Choroid plexus epithelial cell (primary cell): ENCODE measurements at places on chromosomes 7 and 10.

GRCh38 chr7:42197451-42197850, 39.6 kb downstream of the GLI3 start:
- DNase-seq = peak; percentile 81

DNA sequence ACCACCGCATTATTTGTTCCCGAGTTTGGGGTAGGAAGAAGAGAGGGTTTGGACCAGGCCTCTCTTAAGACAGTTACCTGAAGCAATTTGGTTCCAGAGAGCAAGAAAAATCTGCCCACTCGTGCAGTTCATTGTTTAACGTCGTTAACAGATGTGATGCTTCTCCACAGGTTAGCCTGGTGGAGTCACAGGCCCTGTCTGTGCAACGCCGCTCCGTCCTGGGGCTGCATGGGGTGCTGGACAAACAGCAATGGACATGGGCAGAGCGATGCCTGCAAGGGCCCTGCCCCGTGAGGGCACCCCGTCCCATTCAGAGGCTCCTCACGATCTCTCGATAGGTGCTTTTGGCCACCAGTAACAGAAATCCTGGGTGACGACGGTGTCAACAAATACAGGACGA, 9.7 kb downstream of the FOXL3 start:
- DNase-seq = no peak

- DNase-seq = no peak
Measured at GRCh38 chr10:63221950-63222349, 88.8 kb downstream of the NRBF2 start.

- DNase-seq = no peak
Measured at GRCh38 chr10:11517150-11517549, 94.3 kb downstream of the USP6NL start.

DNA sequence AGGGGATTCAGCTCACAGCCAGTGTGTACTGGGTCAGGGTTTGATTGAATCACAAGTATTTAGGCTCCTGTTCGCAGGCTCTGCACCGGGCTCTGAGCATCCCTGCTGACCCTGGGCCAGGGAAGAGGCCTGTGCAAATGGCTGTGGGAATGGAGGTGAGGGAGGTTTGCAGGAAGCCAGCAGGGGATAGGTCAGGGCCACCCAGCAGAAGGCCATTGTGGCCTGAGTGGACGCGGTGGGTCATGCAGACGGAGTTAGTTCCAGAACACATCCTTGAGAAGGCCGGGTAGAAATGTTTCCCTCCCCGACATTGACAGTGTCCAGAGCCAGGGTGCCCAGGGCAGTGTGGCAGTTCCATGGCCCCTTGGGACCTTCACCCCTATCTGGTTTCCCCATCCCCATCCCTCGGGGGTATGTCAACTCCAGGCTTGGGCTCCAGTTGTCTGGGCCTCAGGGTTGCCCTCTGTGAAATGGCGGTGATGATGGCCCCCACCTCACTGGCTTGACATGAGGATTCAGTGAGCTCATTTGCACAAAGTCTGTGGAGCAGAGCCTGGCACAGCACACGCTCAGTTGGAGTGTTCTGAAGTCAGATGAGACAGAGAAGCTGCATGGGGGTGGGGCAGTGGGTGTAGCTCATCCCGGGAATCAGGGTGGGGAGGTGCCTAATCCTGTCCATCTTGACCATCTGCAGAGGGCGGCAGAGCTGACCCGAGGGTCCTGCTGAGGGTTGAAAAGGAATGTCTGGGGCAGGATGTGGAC, 107.6 kb downstream of the ADCY1 start:
- no peak for DNase-seq

DNA sequence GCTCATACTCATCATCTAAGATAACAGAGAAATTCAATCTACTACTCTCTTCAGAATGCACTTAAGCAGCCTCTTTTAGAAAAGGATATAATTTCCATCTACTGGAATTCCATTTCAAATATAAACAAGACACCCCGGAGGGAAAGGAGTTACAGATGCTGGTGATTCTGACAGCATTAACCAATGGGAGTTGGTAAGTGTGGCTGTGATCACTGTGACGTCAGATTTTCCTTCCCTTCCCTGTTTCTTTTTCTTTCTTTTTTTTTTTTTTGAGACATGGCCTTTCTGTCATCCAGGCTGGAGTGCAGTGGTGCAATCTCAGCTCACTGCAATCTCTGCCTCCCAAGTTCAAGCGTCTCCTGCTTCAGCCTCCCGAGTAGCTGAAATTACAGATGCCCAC, 106.6 kb downstream of the ACTR3B start:
- peak; percentile 51 for DNase-seq

DNA sequence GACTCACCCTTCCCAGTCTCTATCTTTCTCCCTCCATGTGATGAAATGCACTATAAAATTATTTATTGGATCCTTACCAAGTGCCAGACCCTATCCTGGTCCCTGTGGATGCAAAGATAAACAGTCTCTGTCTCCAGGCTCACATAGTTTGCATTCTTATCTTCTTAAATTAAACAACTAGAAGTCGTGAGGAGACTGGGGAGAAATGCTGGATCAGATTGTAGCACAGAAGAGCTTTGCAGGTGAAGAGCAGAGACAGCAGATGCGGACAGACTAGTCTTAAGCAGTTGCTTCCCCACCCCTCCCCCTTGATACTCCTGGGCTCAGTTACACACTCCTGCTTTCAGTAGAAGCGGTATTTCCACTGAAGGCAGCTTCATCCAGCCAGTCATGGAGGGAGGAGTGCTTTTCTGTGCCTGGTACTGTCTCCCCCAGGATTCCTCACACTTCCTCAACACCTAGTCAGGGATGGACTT, 20.8 kb upstream of the CDK1 start:
- peak; percentile 57 for DNase-seq

DNA sequence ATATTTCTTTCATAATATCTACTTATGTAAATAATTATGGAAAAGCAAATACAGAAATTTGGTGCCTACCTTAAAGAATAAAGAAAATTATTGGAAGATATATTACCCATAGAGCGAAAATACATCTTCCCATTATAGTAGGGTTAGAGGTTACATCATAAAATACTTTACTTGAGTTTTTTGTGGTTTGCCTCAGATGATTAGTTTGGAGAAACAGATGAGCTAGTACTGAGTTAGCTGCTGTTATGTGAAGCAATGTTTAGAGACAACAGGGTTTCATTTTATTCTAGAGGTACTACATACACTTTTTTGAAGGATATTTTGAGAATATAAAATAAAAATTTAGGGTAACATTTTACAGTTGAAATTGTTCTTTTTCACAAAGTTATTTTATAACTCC, 2.9 kb upstream of the MLLT10 start:
- peak; percentile 70 for DNase-seq

- DNase-seq = peak; percentile 35
Measured at GRCh38 chr7:121537031-121537430, 140.9 kb upstream of the FAM3C start.

- peak; percentile 94 for DNase-seq
Measured at GRCh38 chr7:137880432-137880831, 33.7 kb upstream of the DGKI start.

- DNase-seq = no peak
Measured at GRCh38 chr10:129670124-129670523, 203.1 kb downstream of the MGMT start.

DNA sequence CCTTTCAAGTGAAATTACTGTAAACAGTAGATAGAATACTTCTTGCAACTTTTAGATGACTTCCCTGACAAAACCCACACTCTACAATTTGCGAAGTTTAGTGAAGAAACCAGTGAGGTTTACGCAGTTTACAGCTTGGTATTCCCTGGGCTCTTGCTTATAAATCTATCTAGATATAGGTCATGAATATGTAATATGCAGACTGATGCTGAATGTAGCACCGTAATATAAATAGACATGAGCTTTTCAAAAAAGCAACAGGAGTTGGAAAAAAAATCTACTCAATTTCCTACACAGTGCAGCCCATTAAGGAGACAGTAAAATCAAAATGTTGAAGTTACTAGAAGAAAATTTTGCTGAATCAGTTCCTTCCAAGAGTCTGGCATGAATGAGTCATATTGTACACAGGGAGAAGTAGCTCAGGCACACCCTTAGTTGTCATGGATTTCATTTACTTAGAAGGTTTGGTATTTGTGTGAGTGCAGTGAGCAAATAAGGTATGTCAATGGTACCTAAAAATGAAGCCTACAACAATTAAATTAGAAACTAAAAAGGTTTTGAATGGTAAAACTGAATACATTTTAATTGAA, 67.7 kb upstream of the NEUROD6 start:
- DNase-seq = peak; percentile 9

- DNase-seq = no peak
Measured at GRCh38 chr7:127828843-127829500, 177.0 kb downstream of the SND1 start.

GRCh38 chr7:98211221-98211675, at the start of gene BHLHA15:
Gene BHLHA15, plus strand, starts transcription at chr7:98211439. Its CDS starts 871 bp downstream, at chr7:98212310.
- DNase-seq = no peak

DNA sequence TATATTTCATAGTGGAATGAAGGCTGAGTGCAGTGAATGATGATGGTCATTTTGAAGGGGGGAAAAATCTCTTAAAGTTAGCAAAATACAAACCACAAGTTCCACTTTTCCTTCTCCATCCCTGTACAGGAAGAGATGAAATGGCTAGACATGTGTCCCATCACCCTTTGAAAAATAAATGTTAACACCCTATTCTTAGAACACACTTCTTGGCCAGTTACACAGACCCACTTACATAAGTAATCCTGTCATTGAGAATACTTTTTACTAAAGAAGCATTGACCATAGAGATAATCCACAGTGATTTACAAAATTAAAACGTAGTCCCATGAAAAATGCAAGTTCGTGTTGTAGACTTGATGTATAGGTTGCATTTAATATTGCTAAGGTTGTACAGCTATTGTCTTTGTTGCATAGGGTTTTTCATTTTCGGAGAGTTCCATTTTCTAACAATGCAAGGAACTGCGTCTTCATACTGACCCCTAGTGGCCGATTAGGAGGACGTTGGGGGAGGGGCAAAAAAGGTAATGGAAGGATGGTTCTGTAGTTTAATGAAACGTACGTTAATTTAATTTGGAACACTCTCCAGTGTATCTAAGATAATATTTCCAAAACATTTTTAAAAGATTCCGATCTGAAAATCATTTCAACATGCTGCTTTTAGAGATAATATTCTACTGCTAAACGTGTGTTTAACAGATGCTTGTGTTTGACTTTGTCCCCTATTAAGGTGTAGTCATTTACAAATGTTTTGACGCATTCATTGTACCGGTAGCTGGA, 60.9 kb downstream of the ARMC3 start:
- peak; percentile 73 for DNase-seq

- no peak for DNase-seq
Measured at GRCh38 chr7:110733221-110733620, 357.7 kb upstream of the LRRN3 start.

DNA sequence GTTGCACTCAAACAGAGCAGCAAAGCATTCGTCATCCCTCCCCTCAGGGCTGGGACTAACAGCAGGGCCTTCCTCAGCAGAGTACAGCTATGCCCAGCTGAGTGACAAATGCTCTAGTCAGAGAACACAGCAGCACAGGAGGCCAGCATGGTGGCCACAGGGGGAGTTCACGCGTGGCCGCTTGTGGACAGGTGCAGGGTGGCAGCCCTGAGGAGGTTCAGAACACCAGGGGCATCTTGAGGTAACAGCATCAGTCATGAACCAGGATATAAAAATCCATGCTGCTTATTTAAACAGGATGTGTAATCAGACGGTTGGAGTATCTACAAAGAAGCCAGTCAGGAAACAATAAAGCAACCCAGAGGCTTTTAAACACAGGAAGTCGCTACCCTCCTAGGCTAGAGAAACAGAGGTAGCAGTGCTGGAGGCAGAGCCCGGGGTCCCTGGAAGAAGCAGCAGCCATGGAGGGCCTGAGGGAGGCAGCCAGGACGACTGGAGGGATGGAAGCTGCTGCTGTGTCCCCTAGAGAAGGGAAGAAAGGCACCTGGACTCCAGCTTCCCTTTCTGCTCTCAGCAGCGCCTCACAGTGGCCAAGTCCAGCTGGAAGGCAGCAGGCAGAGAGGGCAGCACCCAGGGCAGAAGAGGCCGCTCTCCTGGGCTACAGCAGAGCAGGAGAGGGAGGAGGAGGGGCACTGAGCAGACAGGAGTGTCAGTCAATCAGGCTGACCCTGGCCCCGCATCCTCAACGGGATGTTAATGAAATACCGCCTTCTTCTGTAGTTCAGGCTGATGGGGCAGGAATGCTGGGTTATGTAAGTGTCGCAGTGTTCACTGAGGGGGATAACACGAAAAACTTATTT, 70.8 kb upstream of the UCN3 start:
- peak; percentile 77 for DNase-seq

GRCh38 chr7:604884-605531, 85.4 kb upstream of the PDGFA start:
- peak; percentile 81 for DNase-seq

GRCh38 chr10:93281367-93281720, 200.8 kb downstream of the MYOF start:
- no peak for DNase-seq

GRCh38 chr10:58409956-58410610, 24.9 kb downstream of the TFAM start:
- no peak for DNase-seq

DNA sequence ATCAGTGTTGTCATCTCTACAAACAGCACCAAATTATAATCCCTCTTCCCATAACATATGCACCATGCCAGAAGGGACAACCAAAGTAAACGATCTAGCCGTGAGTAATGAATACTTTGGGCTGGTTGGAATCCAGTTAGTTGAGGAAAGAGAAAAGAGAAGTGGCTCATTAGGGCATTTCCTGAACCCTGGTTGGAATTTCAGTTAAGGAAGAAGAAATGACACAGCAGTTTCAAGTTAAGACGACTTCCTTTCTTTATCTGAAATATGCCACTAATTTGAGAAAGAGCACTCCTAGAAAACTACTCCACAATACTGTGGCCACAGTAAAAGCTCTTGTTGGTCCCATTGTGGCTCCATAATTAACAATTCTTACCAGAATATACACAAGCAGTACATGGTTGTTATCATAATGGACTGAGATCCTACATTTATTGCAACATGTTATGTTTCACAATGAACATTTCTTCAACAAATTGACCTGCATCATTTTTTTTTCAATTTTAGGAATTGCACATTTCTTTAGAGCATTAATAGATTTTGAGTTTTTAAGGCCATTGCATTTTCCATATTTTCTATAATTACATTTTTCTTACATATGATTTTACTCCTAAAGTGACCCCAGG, at the start of gene TFEC:
TSS of gene TFEC (minus strand) at position 113 of the 626 bp plus-strand sequence. CDS start 46,322 bp downstream, outside the sequence.
- peak; percentile 57 for DNase-seq

- no peak for DNase-seq
Measured at GRCh38 chr7:158585721-158586498, 1.7 kb downstream of the PTPRN2 start.

DNA sequence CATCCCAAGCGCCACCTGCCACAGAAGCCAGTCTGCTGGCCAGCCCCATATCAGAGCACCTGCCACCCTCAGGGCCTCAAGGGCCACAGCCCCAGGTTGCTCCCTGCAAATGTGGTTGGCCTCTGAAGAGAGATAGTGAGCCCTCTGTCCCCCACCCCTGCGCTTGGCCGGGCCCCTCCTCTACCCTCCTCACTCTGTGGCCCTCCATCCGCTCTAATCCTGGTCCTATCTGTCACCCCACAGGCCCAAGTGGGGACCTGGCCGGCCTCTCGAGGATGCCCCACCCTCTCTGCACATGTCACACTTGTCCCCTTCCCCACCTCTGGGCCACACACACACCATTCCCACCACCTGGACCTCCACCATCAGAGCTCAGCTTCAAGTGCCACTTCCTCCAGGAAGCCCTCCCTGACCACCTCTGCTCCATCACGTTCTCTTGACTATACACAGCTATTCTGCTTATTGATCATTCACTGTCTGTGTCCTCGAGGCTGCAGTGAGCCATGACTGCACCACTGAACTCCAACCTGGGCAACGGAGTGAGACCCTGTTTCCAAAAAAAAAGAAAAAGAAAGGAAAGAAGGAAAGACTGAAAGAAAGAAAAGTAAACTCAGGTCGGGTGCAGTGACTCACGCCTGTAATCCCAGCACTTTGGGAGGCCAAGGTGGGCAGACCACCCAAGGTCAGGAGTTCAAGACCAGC, 42.4 kb downstream of the TNRC18 start:
- no peak for DNase-seq

GRCh38 chr7:121681700-121682099, 191.3 kb upstream of the PTPRZ1 start:
- DNase-seq = no peak
